ENCODE measurements at places on chromosomes 12 and 14. TPM values are rescaled to one million over a fixed set of nuclear protein-coding genes. Genes with fewer than 3 reads are reported as not detected.

Gene EAPP
- total RNA-seq, result 25.0 TPM

Gene TAS2R9
- total RNA-seq, result not detected

Gene POTEG
- total RNA-seq, result 1.7 TPM

Gene TRPV4
- total RNA-seq, result not detected

Gene LRRK2
- 2.4 TPM for total RNA-seq

Gene DEPDC4
- total RNA-seq, result 1.9 TPM

Gene PLD4
- total RNA-seq, result 57.7 TPM

Gene ACADS
- 14.7 TPM for total RNA-seq

Gene NRIP2
- not detected for total RNA-seq

Gene METAP2
- total RNA-seq, result 79.6 TPM

Gene HOXC10
- total RNA-seq, result not detected

DNA sequence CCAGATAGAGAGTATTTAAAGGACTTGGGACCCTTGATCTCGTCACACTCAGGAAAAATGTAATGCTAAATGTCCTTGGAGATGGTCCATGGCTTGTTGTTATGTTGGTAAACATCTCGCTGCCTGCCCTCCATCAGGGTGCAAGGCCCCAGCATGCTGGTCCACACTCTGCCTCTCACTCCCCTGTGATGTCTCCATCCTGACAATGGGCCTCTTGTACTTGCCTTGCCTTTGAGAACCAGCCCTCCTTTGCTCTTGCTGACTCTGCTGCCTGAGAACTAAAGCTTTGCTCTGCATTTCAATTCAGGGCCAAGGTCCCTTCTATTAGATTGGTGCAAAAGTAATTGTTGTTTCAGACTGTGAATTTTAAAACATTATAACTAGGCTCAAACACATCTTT lies 131.0 kb upstream of the LMNTD1 start:
- no peaks in the 10 kb centered on the region for H3K4me1 ChIP-seq
- H3K36me3 ChIP-seq, result no peaks in the 10 kb centered on the region
- no peak overlapping the region for H3K4me3 ChIP-seq
- H3K27ac ChIP-seq, result no peak overlapping the region

DNA sequence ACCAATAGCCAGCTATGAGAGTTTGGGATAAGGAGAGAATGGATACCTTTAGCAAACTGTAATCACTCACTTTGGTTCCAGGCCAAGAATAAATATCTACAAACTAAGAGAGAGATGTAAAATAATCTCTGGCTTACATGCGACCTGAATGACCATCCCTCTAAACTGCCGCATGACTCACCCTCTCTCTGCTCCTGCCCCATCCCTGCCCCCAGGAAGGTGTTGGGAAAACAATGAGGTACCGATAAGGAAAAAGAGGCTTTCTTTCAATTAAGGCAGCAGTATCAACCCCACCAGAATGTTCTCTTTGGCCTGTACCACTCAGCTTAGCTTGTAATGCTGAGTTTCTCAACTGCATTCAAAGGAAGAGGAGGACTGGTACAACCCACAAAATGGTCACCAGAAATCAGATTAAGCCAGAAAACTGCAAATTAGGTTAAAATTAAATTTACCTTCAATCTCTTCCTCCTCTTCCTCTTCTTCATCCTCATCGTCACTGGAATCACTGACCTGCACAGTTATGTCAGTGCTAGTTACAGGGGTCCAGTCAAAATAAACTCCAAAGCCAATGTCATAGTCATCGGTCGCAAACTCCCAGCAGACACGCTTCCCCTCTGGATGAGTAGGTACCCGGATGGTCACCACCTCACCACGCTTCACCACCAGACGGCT lies 22.0 kb downstream of the GSTZ1 start:
- no peak overlapping the region for H3K27ac ChIP-seq
- no peak for DNase-seq
- H3K27me3 ChIP-seq, result no peaks in the 10 kb centered on the region
- no peak overlapping the region for H3K4me3 ChIP-seq

DNA sequence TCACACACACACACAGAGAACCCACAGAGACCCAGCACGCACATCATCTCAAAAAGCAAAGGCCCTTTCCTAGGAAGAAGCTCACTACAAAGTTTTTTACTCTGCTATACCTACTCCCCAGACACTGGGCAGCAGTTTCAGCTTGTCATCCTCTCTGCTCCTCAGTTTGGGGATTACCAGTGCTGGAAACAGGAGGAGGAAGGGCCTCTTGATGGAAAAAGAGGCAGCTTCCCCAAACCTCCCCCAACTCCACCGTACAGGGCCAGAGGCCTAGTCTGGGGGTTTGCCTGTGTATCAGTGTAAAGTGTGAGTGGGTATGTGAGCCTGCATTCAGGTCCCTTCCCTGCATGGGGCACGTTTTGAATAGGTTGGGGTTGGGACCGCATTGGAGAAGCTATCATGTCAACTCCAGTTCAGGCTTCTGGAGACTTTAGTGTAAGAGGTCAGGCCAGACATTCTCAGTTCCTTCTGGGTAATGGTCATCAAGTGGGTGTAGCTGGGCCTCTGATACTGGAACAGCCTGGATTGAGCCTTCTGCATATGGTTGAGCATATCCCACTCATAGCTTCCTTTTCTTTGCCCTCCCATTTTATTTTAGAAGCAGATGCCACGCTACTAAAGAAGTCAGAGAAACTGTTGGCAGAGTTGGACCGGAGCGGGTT lies 1.2 kb downstream of the REM2 start:
- H3K27me3 ChIP-seq, result no peaks in the 10 kb centered on the region
- H3K4me1 ChIP-seq, result peaks cover 21% of the 10 kb centered on the region
- no peak for DNase-seq
- H3K27ac ChIP-seq, result no peak overlapping the region
- no peaks in the 10 kb centered on the region for H3K36me3 ChIP-seq

- H3K27me3 ChIP-seq, result no peaks in the 10 kb centered on the region
- peaks cover 11% of the 10 kb centered on the region for H3K4me1 ChIP-seq
- peak overlapping the region; percentile 53 for H3K27ac ChIP-seq
- H3K4me3 ChIP-seq, result peak overlapping the region; percentile 88
- no peak for DNase-seq
These were observed 615 bp downstream of the DDX51 start for GRCh38 chr12:132143336-132144071.

GRCh38 chr12:88559772-88560171 lies 20.5 kb downstream of the KITLG start:
- H3K4me1 ChIP-seq, result no peaks in the 10 kb centered on the region
- no peak for DNase-seq
- H3K4me3 ChIP-seq, result no peak overlapping the region
- H3K36me3 ChIP-seq, result no peaks in the 10 kb centered on the region

DNA sequence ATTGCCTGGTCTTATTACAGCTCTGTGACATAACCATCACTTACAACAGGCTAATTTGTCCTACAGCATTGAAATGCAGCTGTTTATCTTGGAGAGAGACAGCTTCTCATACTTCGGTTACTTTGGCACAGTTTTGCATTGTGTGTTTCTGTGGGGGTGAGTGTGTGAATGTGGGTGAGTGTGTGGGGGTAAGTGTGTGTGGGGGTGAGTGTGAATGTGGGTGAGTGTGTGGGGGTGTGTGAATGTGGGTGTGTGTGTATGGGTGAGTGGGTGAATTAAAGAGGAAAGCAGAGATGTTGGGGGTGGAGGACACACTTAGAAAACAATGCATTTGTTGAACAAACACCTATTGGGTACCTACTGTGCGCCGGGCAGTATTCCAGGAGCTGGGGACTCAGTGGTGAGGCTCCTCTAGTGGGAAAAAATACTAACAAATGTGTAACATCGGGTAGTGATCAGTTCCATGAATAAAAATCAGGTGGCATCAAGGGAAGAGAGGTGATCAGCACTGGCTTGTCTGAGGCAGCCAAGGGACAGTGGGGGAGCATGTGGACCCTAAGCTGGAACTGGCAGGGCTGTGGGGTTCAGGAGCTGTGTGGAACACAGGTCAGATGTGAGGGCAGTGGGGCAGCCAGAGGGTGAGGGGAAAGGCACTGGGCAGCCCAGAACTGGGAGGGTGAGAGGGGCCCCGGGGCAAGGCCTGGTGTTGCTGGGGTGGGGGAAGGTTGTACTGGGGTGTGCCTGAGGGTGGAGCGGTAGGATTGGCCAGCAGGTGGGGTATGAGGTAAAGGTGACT lies 44.1 kb upstream of the AMN start:
- H3K4me1 ChIP-seq, result no peaks in the 10 kb centered on the region
- H3K36me3 ChIP-seq, result peaks cover 31% of the 10 kb centered on the region
- no peak overlapping the region for H3K4me3 ChIP-seq
- H3K27me3 ChIP-seq, result no peaks in the 10 kb centered on the region

DNA sequence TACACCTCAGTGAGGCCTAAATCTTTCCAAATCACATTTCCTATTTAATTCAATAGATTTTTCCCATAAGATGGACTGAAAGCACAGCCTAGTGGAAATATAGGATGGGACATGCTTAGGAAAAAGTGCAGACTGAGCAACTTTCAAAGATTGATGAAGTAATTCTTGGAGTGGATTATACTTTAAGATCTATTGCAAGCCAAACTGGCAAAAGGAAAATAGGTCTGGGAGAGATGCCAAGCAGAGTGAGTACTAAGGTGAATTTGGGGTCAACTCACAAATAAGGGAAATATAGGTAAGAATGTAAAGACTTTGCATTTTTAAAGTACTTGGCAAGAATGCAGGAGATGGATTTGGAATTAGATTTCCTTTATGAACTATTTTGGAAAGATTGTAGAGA lies 170.2 kb upstream of the FOXG1 start:
- H3K27me3 ChIP-seq, result no peaks in the 10 kb centered on the region
- H3K27ac ChIP-seq, result no peak overlapping the region
- H3K4me3 ChIP-seq, result no peak overlapping the region
- H3K4me1 ChIP-seq, result no peaks in the 10 kb centered on the region
- no peak for DNase-seq

GRCh38 chr12:48336061-48336460 lies 14.7 kb downstream of the ZNF641 start:
- no peaks in the 10 kb centered on the region for H3K36me3 ChIP-seq
- no peak for DNase-seq
- H3K27ac ChIP-seq, result no peak overlapping the region
- no peaks in the 10 kb centered on the region for H3K4me1 ChIP-seq
- no peak overlapping the region for H3K4me3 ChIP-seq

DNA sequence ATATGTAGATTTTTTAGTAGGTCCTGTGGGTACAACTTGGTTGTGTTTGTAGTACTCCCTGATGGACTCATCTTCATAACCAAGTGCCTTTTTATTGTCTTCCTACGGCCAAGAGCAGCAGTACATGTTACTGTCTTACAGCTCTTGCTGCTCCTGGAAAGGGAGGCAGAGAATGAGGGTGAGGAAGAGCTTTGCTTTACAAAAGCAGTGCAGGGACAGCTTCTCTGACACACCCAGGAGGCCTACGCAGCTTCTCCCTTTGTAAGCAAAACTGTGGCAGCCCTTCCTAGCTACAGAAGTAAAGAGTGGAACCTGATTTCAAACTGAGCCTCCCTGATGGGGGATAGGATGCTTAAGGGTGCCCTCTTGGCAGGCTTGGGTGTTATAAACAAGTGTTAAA lies 18.6 kb downstream of the MYRFL start:
- H3K36me3 ChIP-seq, result no peaks in the 10 kb centered on the region
- DNase-seq, result no peak
- H3K27me3 ChIP-seq, result no peaks in the 10 kb centered on the region
- no peak overlapping the region for H3K4me3 ChIP-seq

GRCh38 chr14:85293612-85294234 lies 236.2 kb upstream of the FLRT2 start:
- no peaks in the 10 kb centered on the region for H3K27me3 ChIP-seq
- no peaks in the 10 kb centered on the region for H3K36me3 ChIP-seq
- no peak overlapping the region for H3K4me3 ChIP-seq
- no peak overlapping the region for H3K27ac ChIP-seq
- DNase-seq, result no peak

- no peak overlapping the region for H3K27ac ChIP-seq
- no peak overlapping the region for H3K4me3 ChIP-seq
- no peak for DNase-seq
- no peaks in the 10 kb centered on the region for H3K36me3 ChIP-seq
- H3K27me3 ChIP-seq, result peaks cover 3% of the 10 kb centered on the region
These were observed 43.6 kb downstream of the ANO2 start for GRCh38 chr12:5901416-5901815.

GRCh38 chr12:44847888-44848702 lies 28.0 kb downstream of the NELL2 start:
- H3K4me3 ChIP-seq, result no peak overlapping the region
- peaks cover 6% of the 10 kb centered on the region for H3K4me1 ChIP-seq
- no peaks in the 10 kb centered on the region for H3K27me3 ChIP-seq
- H3K36me3 ChIP-seq, result no peaks in the 10 kb centered on the region

DNA sequence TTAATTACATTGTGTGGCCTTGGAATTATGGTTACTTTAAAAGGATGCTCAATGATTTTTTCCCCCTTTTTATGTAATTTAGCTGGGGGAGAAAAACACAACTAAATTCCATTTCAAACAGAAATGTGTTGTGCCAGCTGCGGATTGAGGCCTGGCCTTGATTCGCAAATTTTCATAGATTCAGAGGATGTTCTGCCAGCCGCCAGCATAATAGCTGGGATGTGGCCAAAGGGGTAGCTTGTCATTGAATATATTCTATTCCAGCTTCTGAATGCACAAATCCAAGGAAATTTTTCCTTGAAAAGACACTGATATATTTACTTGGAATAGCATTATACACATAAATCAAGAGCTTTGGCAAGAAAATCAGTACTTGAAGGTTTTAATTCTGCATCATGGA lies 43.7 kb downstream of the TRHDE start:
- H3K4me3 ChIP-seq, result no peak overlapping the region
- no peak for DNase-seq
- no peaks in the 10 kb centered on the region for H3K36me3 ChIP-seq
- H3K4me1 ChIP-seq, result no peaks in the 10 kb centered on the region
- H3K27me3 ChIP-seq, result no peaks in the 10 kb centered on the region

DNA sequence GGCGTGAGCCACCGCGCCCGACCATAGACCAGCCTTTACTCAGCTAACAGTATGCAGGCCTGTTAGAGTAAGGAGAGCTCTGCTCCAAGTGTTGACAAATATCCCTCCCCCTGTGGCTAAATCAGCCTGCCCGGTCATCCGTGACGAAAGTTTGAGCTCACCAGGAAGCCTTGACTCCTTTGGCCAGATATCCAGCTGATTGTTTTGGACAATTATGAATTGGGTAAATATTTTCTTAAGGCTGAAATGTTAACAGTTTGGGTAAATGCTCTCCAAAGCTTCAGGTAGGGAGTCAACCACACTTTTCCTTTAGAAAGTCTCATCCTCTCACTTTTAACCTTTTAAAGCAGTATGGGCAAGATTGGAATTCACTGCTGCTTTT lies 157.9 kb downstream of the PAWR start:
- H3K4me1 ChIP-seq, result no peaks in the 10 kb centered on the region
- no peaks in the 10 kb centered on the region for H3K36me3 ChIP-seq
- no peak for DNase-seq
